ENCODE measurements at places on chromosomes 5 and 9.
A peak's percentile ranks its signal among the peaks of the same experiment; 100 is the strongest.

GRCh38 chr9:121556580-121556979 is 56.9 kb upstream of the GGTA1 start:
- no peak for DNase-seq

DNA sequence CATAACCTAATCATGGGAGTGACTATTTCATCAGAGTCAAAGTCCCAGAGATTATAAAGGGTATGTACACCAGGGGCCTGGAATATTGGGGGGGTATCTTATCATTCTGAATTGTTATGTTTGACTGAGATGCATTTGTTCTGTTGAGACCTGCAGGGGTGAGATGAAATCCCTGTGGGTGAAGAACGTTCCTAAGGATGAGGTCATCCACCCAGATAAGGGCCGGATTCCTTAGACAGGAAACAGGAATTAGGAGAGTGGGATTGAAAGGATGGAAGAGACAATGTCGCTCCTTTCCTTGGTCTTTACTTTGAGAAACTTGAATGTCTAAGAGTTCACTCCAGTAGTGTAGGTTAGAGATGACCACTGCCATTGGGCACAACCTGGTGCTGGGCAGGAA is 54.7 kb downstream of the GAS1 start:
- DNase-seq = no peak

- DNase-seq = no peak
Observed at GRCh38 chr5:34502581-34502980, 153.5 kb upstream of the RAI14 start.

- no peak for DNase-seq
Observed at GRCh38 chr5:89147031-89147430, 264.0 kb upstream of the MEF2C start.

DNA sequence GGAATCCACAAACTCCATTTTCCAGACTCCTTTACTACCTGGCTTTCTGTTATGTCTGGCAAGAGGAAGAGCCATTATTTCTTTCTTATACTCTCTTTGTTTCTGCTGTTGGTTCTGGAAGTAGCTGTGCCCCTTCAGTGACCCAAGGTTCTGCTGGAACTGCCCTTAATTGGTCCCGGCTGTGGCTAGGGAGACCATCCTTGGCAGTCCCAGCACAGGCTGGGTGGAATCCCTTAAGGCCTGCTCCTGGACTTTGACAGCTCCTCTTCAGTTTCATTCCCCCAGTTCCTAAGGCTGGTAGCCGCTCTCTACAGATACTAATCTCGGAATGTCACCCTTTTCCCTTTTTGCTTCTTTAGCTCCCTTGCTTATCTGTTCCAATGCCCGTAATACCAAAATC is 81.9 kb upstream of the GLIS3 start:
- DNase-seq = no peak

GRCh38 chr5:149130121-149130914 is 11.0 kb upstream of the ABLIM3 start:
- no peak for DNase-seq

DNA sequence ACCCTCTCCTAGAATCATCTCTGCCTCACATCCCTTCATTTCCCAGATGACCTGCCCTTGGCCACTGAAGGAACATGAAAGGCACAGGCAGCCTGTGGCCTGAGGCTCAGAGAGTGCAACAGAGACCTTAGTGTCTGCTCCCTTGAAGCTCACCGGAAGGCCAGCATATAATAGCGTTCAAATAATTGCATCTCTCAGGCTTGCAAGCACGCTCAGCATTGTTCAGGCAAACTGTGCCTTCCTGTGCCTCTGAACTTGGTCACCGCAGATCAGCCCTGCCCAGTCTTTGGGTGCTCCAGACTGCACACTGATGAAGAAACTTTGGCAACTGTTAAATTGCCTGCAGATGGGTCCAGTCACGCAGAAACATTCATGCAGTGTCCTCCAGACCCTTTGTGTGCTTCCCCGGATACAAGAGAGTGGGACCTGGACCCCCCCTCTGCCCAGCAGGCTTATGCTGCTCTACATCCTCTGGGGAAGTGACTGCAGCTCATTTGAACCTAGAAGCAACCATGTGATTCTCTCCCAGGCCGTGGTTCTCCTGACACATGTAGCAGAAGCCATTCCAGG is 216.0 kb upstream of the ANKRD55 start:
- no peak for DNase-seq

DNA sequence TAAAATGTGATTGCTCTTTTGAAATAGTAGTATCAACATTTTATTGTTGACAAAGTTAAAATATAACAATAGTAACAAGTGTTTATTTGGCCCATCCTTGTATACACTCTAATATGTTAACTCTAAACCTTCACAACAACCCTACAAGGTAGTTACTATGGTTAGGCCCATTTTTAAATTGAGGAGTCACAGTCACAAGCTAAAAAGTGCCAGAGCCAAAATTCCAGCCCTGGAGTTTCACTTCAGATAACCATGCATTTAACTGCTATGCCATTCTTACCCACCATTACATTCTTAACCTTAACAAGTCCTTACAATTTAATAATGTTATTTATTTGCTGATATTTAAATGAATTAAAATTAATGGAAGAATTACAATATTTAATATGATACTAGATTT is 91.2 kb downstream of the CWC27 start:
- DNase-seq = no peak

DNA sequence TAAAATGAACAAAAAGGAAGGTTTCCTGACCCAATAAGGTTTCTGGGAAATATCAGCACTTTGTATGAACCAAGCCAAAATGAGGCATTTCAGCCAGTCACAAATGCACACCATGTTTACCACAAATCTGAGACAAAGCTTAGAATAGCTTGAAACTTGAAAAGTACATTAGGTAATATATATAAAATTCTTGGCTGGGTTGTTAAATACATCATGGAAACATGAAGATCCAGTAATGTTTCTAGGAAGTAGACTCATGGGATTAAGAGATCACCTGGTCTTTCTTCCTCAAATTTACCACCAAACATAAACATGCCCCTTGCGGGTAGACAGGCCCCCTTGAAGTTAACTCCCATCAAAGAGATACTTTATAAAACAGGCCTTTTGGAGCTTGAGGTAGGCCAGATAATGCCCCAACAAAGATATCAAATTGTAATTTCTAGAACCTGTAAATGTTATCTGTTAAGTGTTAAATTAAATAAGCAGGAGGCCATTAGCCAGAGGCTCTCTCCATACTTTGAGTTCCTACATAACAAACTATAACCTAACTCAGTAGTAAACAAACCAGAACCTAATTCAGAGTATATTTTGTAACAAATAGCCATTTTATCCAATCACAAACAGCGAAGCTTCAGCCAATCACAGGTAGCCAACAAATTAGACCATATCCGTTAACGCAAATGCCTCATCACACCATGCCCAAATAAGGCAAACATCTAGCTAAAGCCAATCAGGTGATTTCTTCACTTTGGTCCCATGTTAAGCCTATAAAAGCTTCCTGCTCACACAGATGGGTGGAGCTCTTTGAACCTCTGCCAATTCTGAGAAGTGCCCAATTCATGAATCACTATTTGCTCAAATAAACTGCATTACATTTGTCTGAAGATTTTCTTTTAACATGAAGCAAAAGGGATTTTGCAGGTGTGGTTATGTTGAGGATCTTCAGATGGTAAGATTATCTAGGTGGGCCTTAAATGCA is 127.9 kb upstream of the TARS1 start:
- DNase-seq = no peak

GRCh38 chr5:58165152-58165551 is 294.7 kb downstream of the PLK2 start:
- no peak for DNase-seq

GRCh38 chr5:14202462-14202861 is 59.3 kb downstream of the TRIO start:
- no peak for DNase-seq

DNA sequence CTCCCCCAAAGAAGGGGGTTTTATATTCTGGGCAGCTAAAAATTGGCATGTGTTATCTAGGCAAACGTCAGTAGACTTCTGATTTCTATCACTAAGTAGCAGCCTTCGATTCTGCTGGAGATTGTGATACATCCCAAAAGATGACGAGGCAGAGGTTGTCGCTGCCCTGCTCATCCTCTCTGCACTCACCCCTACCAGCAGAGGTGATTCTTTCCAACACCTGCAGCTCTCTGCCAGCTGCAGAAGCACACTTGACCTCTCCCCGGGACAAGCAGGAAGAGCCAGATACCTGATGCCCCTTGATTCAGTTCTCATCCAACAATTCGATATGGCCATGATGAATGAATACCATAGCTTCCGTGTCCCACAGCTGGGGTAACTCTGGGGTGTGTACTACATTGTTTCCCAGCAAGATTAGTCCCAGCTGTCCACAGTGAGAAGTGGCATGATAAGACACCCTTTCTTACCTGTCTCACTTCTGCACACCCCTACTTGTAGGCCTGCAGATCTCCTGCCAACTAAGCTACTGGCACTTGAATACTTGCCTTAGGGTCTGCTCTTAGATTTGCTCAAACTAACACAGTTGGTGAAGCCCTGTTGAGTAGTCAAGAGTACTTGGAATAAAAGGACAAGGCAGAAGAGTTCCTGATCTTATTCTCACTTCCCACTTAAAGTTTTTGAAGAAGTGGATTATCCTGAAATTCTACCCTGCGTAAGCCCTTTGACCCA is 37.6 kb upstream of the SMAD5 start:
- DNase-seq = peak; percentile 32

- no peak for DNase-seq
Observed at GRCh38 chr9:119053070-119053469, 316.2 kb downstream of the BRINP1 start.

DNA sequence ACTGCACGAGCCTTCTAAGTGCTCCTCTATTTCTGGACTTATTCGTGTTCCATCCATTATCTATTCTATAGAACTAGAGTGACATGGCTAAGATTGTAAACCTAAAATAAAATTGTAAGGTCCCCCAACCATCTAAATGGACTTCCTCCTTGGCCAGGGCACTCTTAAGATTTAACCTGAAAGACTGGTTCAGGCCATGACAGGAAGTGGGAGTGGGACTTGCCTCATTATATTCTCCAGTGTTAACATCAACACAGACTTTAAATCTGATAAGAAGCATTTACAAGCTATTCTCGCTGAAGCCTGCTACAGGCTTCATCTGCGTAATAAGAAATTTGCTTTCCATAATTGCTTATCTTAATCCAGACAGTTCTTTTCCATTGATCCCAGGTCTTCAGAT is 117.0 kb downstream of the SSBP2 start:
- DNase-seq = no peak

DNA sequence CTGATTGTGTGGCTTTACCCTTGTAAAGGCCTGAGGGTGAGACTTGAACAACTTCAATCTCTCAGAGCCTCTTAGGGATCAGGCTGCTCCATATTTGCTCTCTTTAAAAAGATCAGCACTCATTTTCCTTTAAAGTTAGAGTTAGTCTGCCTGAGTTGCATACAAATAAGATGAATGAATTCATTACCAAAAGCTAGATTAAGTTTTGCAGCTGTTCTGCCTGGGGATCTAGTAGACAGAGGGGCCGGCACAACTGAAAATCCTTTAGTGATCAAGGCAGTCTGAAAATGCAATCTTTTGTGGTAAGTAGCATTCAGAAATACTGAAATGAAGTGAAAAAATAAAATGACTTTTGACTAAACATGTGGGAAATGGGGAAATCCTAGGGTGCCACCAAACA is 264.0 kb downstream of the MAN2A1 start:
- DNase-seq = no peak

DNA sequence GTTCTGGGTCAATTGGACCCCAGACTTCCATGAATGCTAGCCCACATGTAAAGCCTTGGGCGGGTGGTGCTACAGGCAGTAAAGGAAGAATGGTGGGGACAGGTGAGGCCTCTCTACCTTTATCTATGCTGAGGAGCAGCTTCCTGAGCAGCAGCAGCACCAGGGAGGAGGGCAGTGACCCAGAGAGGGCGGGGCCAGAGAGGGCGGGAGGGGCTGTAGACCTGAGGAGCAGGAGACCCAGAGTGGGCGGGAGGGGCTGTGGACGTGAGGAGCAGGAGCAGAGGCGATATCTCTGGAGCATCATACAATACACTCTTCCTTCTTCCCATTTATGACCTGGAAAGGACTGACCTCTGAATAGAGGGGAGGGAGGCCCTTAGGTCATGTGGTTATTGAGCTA is 165.9 kb downstream of the MTRR start:
- DNase-seq = peak; percentile 72

GRCh38 chr5:59999056-59999455 is 105.5 kb upstream of the PDE4D start:
- DNase-seq = no peak

DNA sequence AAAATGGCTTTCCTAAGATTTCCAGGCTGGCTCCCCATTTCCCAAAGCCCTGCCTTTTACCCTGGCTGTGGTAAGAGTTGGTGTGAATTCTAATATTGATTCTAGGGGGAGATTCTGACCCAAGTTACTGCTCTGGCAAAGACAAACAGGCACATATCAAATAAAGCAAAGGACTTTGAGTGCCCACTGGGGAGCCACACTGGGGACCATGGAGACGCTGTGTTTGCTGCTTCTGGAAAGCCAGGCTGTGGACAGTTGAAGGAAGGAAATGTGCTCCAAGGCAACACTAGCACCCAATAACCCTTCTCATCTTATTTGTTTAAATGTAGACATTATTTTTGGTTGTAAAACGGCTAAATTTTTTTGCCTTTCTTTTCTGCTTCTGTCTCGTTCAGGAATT is 78.7 kb downstream of the SNCAIP start:
- no peak for DNase-seq

DNA sequence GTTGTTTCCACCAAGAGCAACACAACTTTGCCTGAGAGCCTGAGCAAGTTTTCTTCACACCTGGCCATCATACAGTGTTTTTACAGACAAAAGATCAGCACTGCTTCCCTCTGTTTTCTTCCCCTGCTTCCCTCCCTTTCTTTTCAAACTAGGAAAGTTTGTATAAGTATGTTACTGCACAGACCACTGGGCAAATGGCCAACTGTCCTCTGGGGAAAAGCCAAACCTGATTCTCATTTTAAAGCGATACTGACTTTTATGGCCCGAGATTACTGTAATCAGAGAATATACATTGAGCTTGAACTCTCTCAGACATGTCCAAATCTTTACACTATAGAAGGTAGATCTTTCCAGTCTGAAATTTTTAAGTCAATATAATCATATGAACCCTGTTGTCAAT is 415.0 kb downstream of the NFIB start:
- no peak for DNase-seq

- peak; percentile 46 for DNase-seq
Observed at GRCh38 chr9:93599571-93600403, 23.4 kb downstream of the PHF2 start.
